ENCODE measurements at places on chromosomes 6 and 20.

GRCh38 chr6:142313284-142313683 is 11.5 kb downstream of the ADGRG6 start:
- DNase-seq = no peak

GRCh38 chr6:36196880-36197548 is 470 bp downstream of the BRPF3 start:
- DNase-seq = peak; percentile 99

- no peak for DNase-seq
Measured at GRCh38 chr6:149335924-149336608, 18.6 kb downstream of the TAB2 start.

- DNase-seq = no peak
Measured at GRCh38 chr20:58900397-58900796, 47.9 kb downstream of the GNAS start.
